ENCODE measurements at places on chromosomes 7 and 10. TPM values are rescaled to one million over a fixed set of nuclear protein-coding genes. Genes with fewer than 3 reads are reported as not detected.

FZD8 gene
- total RNA-seq: 1.7 TPM

WEE2 gene
- total RNA-seq: not detected

FGFR2 gene
- not detected for total RNA-seq

LEP gene
- not detected for total RNA-seq

CALN1 gene
- total RNA-seq: not detected

CPVL gene
- not detected for total RNA-seq

SH2D4B gene
- 0.12 TPM for total RNA-seq

COG5 gene
- 73.0 TPM for total RNA-seq

PRLHR gene
- not detected for total RNA-seq

COL17A1 gene
- not detected for total RNA-seq

GNAT3 gene
- not detected for total RNA-seq

PNLIP gene
- not detected for total RNA-seq

ASAH2 gene
- total RNA-seq: 1.9 TPM

GIGYF1 gene
- 134 TPM for total RNA-seq

TAS2R41 gene
- not detected for total RNA-seq

C10orf67 gene
- total RNA-seq: not detected

RSU1 gene
- total RNA-seq: 41.1 TPM
